ENCODE measurements at places on chromosomes 5 and 9.

GRCh38 chr5:58825899-58826298 lies 243.0 kb downstream of the RAB3C start:
- DNase-seq = no peak

- no peak for DNase-seq
Measured at GRCh38 chr5:138964647-138965201, 89.6 kb upstream of the LRRTM2 start.

- peak; percentile 29 for DNase-seq
Measured at GRCh38 chr5:94693043-94693822, 74.8 kb downstream of the SLF1 start.

DNA sequence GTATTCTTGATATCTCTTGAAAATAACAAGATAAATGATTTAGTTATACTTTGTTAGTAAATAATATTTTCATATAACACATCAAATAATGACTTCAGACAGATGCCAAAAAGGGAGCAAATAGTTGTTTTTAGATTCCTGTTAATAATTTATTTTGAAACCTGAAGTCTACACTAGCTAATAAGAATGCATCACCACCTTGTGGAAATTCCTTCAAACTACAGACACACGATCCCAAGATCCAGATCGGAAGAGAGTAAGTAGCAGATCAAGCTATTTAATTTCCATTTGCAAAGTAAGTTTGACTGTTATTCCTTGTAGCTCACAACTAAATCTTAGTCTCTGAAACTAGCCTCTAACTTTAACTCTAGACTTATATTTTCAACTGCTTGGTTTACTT lies 35.5 kb upstream of the ISL1 start:
- DNase-seq = no peak

DNA sequence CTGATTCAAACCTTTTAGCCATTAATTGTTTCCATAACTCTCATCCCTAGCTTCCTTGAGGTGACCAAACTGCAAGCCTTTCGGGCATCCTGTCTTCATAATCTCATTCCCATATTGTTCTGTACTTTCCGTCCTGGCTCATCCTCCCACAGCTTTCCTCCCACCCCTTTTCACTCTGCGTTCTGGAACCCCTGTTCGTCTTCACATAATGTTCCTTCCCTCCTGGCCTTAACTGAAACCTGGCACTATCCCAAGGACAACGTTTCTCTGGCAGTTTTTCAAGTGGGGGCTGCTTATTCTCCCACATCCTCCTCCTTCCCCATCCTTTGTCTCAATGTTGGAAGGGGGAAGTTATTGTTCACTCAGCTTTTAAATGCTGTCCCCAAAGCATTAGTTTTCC lies 1.5 kb downstream of the ZNF189 start:
- no peak for DNase-seq

GRCh38 chr9:79939819-79940218 lies 368.1 kb downstream of the TLE4 start:
- DNase-seq = no peak

- DNase-seq = no peak
Measured at GRCh38 chr9:133998915-133999595, 6.9 kb upstream of the VAV2 start.
